ENCODE measurements at places on chromosomes 4 and X.
A peak's percentile ranks its signal among the peaks of the same experiment; 100 is the strongest.

GRCh38 chr4:8283631-8284121 lies 14.1 kb downstream of the HTRA3 start:
- no peak for DNase-seq

GRCh38 chrX:13059637-13060499 lies 15.4 kb upstream of the FAM9C start:
- DNase-seq: no peak

GRCh38 chr4:52842792-52843191 lies 19.3 kb upstream of the RASL11B start:
- DNase-seq: no peak

GRCh38 chr4:158958489-158959270 lies 144.2 kb upstream of the RAPGEF2 start:
- DNase-seq: no peak

DNA sequence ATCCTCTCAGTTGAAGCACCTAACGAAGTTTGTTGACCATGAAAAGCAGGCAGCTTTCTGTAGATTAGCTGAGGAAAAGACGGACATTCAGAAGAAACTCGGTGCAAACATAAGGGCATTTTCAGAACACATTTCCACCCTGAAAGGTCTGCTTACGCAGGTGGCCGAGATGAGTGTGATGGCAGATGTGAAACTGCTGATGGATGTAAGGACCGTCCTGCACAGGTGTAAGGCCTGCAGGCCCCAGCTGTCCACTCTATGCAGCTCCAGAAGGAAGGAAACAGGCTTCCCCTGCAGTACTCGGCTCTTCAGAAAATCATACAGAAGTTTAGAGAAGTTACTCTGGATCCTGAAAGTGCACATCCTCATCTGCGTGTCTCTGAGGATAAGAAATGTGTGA lies 20.8 kb upstream of the TRIM60 start:
- no peak for DNase-seq

DNA sequence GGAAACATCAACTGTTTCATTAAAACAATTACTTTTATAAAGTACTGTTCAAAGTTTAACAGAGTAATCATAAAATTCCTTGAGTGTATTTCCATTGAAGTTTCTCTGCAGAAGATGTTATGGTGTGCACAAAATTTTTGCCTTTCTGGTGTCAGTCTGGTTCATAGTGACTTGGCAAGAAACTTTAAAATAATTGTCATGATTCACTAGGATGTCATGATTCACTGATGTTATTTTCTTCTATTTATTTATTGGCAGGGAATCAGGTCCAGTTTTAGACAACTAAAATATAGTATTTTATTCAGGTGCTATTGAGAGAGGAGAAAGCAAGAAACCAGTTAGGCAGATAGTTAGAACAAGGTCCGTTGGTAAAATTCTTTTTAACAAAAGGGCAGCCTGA lies 3.8 kb downstream of the UGT2A1 start:
- DNase-seq: no peak

DNA sequence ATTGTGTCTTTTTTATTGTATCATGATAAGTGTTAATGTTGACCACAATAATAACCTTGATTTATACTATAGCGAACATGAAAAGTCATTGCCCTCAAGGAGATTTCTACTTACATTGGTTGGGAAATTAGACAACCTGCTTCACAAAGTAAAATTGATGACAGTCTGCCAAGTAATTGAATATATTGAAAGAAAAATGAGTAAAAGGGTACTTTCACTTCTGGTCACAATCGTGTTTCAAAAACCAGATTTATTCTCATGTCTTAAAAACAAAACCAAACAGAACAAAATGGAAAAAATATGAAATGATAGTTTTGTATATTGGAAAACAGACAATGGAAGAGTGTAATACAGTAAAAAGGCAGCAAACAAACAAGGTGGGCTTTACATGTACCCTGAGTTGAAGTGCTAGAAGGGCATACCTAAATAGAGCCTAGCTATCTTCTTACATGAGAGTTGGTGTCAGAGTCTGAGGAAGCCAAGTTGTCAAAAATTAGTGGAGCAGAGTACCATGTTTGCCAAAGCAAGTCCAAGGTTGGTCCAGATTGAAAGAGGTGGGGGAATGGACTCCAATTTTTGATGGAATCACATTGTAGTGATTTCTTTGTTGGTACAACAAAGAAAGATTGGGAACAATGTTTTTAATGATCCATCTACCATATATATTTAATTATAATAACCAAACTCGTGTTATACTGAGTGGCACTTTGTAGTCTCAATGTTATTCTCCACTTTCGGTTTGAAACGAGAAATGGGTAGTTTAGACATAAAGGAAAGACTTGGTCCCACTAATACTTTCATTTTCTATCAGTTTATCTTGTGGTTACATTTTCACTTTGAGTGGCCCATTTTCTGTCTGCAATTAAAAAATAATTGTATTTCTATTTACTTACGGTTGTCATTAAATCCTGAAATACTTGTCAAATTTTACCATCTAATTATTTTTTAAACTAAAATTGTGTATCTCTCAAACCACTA lies 775.6 kb downstream of the STIM2 start:
- no peak for DNase-seq

GRCh38 chr4:48944756-48945241 lies 38.2 kb upstream of the OCIAD2 start:
- DNase-seq: no peak

- no peak for DNase-seq
These were observed 41.3 kb downstream of the AFAP1 start for GRCh38 chr4:7898385-7898784.

DNA sequence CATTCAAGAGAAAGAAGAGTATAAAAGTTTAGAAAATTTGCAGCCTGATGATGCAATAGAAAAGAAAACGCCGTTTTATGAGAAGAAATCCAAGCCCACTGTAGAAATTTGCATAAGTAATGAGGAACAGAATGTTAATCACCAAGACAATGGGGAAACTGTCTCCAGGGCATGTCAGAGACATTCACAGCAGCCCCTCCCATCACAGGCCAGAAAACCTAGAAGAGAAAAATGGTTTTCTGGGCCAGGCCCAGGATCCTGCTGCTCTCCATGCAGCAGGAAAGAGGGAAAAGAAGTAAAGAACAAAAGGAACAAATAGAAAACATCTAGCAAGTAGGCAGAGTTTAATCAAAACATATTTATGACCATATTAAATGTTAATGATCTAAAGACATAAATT lies 119.0 kb downstream of the ANKRD50 start:
- DNase-seq: no peak

GRCh38 chr4:152114562-152114961 lies 353.8 kb upstream of the GATB start:
- no peak for DNase-seq

DNA sequence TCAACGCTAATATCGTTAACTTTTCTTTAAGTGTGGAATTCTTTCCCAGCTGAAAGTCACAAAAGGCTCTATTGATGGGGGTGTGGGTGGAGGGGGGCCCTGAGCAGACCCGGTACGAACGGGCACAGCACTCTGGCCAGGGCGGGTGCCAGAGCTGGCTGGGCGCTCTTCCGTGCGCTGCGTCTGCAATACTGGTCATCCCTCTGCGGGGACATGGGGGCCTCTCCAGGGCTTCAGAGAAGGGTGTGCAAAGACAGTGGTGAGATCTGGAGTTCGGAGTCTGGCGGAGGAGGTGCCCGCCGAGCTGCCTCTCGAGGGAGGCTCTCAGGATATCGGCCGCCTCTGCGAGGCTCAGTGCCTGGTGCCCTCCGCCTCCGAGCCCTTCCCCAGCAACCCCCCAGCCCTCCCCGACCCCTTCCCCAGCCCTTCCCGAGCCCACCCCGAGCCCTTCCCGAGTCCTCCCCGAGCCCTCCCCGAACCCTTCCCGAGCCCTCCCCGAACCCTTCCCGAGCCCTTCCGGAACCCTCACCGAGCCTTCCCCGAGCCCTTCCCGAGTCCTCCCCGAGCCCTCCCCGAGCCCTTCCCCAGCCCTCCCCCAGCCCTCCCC lies 34.3 kb downstream of the FGFRL1 start:
- DNase-seq: no peak

DNA sequence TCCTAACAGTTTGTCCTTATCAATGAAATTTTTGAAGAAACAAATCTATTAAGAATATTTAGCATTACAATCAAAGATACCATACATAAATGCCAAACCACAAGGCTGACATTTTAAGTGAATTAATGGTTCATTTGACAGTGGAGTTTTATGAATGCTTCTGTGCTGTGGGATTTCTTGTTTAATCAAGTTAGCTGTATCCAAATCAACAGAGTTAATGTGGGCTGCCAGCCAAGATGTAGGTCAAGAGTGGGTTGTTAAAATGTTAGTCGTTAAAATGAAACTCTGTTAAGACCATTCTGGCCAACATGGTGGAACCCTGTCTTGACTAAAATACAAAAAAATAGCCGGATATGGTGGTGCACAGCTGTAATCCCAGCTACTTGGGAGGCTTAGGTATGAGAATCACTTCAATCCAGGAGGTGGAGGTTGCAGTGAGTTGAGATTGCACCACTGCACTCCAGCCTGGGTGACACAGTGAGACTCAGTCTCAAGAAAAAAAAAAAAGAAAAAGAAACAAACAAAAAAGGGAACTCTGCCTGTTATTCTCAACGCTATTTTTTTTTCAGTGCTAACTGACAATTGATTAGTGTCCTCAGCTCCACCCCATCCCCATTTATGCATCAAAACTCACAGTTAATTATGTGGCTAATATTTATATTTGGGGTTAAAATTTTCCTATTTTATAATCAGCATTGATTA lies 20.2 kb downstream of the GPAT3 start:
- no peak for DNase-seq

- DNase-seq: no peak
These were observed at the start of gene KIAA1210 for GRCh38 chrX:119127650-119128049. Gene KIAA1210, minus strand, starts transcription at chrX:119127812. Its CDS starts 4,170 bp downstream, at chrX:119123642.

- no peak for DNase-seq
These were observed 23.7 kb downstream of the DOK7 start for GRCh38 chr4:3486541-3487540.

DNA sequence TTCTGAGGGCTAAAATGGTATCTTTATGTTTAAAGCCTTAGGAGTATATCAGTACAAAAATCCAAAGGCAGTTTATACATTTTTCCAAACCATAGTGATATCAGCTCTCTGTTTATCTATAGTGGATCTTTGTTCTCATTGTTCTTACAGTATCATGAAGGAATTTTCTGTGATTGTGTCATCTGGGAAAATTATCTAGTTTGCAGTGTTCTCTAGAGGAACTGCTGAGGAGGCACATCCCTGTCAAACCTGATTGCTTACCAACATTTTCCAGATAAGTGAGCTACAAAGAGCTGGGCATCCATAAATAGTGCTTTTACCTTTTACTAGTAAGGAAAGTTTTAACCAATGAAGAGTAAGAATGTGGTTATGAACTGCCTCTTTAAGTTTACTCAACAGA lies 44.9 kb upstream of the SLC25A31 start:
- no peak for DNase-seq

DNA sequence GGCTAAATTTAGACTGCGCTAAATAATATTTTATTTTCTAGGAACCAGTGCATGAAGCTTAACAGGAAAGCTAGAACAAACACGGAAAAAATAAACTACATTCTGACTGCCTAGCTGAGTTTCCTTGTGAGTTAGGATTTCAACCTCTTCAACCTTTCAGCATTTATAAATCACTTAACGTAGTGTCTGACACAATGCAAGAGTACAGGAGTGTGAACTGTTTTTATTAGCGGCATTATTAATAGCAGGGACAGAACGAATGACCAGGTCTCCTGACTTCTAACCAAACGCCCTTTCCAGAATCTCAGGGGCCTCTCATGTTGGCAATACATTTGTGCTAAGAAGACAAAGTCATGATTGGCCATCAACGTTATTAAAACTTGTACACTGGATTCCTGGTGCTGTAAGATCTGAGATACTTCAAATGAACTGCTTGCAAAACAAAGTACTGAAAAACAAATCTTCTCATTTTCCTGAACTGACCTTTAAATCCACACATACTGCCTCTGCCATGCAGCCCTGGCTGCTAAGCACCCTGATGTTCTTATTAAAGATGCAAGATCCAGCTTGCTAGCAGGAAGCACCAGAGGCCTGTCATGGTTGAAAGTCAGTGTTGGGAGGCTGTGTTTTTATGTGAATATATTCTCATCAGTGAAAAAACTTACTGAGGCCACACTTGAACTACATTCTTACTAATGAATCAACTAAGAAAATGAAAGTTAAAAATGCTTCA lies 380.4 kb upstream of the CPEB2 start:
- no peak for DNase-seq

GRCh38 chr4:148557793-148558192 lies 115.6 kb upstream of the NR3C2 start:
- no peak for DNase-seq

DNA sequence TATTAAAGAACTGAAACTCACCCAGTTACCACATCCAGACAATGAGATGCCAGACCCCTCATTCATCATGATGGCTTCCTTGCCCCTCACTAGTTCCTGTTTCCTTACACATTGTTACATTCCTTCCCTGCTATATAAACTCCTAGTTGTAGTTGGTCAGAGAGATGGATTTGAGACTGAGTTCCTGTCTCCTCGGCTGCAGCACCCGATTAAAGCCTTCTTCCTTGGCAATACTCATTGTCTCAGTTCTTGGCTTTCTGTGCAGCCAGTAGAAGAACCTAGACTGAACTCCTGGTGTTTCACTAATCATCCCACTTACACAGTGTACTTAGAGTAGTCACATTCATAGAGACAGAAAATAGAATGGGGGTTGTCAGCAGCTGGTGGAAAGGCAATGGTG lies 324.7 kb downstream of the TRIML1 start:
- no peak for DNase-seq

DNA sequence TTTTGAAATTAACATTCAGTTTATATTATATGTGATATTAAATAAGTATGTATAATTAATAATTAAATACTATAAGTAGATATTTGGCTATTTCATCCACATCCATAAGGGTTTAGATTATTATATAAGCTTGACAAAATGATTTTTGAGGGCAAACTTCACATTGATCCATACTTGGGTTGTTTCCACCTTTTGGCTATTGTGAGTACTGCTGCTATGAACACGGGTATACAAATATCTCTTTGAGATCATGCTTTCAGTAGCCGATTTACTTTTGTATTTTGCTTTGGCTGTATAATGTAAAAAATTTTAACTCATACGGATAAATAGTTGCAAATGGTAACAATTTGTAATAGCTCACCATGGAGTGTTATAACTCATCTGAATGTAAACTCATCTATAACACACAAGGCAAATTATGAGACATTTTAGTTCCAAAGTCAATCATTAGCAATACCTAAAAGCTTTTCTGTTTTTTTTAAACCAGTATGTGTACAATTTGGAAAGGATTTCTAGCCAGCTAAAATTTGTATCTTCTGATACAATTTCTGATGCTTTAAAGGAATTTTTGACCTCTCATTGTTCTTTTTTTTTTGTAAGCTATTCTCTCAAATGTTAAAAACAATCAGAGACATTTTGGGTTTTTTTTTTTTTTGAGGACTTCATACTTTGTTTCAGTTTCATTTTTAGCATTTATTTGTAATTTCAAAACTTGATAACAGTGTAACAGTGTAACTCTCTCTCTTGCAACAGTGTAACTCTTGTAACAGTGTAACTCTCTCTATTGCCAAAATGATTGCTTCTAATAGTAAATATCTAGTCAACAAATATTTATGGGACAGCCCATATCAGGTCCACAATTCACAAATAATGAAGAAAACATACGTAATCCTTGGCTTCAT lies 51.8 kb upstream of the ARX start:
- DNase-seq: no peak

- DNase-seq: peak; percentile 40
These were observed at the start of the genes CNGA1 and NIPAL1 for GRCh38 chr4:48016141-48017107. Gene CNGA1, minus strand, starts transcription at chr4:48016681. Its CDS starts 63,992 bp downstream, at chr4:47952689. Gene NIPAL1, plus strand, starts transcription at chr4:48016772. Its CDS starts 68 bp downstream, at chr4:48016840.

Data from NCI-H187 (cell line).